ENCODE measurements at places on chromosomes 5 and 9.

GRCh38 chr9:125971050-125971449, 223.9 kb downstream of the PBX3 start:
- no peak for DNase-seq

DNA sequence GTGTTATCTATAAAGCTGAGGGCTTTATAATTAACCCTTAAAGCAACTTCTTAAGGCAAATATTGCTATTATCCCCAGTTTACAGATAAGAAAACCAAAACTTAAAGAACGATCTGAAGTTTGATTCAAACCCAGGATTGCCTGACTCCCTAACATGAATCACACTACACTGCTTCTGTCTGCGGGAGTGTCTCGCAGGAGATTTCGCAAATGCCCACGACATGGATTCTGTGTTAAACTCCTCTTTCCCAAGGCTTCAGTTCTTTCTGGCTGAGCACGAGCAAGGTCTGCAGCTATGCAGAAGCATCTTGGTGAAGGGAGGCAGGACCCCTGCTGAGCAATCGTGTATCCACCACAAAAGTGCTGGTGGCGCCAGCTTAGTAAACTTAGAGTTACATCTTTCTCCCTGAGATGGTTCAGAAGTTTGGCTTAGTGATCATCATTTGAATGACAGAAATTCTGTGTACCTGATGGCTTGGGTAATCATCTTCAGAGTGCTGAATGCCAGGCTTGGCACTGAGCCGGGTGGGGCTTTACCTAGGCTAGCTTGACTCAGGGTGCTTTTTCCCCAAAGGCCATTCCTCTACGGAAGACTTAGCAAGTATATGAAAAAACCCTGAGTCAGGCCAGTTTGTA, 81.4 kb upstream of the PIK3R1 start:
- no peak for DNase-seq

GRCh38 chr5:44997506-44997905, 188.8 kb downstream of the MRPS30 start:
- DNase-seq, result no peak

GRCh38 chr5:139910901-139911300, 115.3 kb downstream of the PSD2 start:
- DNase-seq, result no peak

All from right lung (tissue), 10 donors.